Astrocyte (in vitro differentiated cells and primary cell): ENCODE measurements at places on chromosomes 2 and 18. TPM values are rescaled to one million over a fixed set of nuclear protein-coding genes. Genes with fewer than 3 reads are reported as not detected.

Gene DSG3
- total RNA-seq, result 0.29 and 0.64 TPM in 2 replicates

Gene CCL20
- total RNA-seq, result not detected in 2 replicates

Gene PCARE
- not detected in 2 replicates for total RNA-seq

Gene GALR1
- total RNA-seq, result not detected in 2 replicates

Gene HOXD13
- total RNA-seq, result not detected in 2 replicates

- H3K4me3 ChIP-seq, result no peak overlapping the region
- peak overlapping the region; percentile 57 for H3K27ac ChIP-seq
- DNase-seq, result peak; percentile 74
These were observed 7.0 kb downstream of the CTIF start for GRCh38 chr18:48545757-48546321.

GRCh38 chr2:145687442-145688134, 1167.7 kb upstream of the ZEB2 start:
- DNase-seq, result peak; percentile 66
- no peaks in the 10 kb centered on the region for H3K4me1 ChIP-seq
- H3K4me3 ChIP-seq, result no peak overlapping the region
- no peak overlapping the region for H3K27ac ChIP-seq

GRCh38 chr2:47078541-47079482, 76.3 kb downstream of the STPG4 start:
- peaks cover 39% of the 10 kb centered on the region for H3K4me1 ChIP-seq
- no peak overlapping the region for H3K27ac ChIP-seq
- DNase-seq, result no peak
- no peak overlapping the region for H3K4me3 ChIP-seq

DNA sequence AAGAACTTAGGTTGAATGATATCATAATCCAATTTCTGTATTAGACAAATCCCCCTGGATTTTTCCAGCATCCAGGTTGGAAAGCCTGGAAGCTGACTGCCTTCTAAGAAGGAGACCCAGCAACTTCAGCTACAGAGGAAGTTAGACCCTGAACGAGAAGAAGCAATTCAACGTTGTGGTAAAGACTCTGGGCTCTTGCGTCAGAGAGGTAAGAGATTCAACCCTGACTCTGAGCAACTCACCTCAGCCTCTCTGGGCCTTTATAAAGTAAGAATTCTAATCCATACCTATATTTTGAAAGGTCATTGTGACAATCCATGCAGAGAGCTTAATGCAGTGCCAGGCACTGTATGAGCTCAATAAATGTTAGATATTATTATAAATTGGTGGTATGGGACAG, 9.7 kb downstream of the E2F6 start:
- no peak overlapping the region for H3K27ac ChIP-seq
- no peaks in the 10 kb centered on the region for H3K4me1 ChIP-seq
- peaks cover 15% of the 10 kb centered on the region for H3K36me3 ChIP-seq
- no peak for DNase-seq
- no peak overlapping the region for H3K4me3 ChIP-seq

DNA sequence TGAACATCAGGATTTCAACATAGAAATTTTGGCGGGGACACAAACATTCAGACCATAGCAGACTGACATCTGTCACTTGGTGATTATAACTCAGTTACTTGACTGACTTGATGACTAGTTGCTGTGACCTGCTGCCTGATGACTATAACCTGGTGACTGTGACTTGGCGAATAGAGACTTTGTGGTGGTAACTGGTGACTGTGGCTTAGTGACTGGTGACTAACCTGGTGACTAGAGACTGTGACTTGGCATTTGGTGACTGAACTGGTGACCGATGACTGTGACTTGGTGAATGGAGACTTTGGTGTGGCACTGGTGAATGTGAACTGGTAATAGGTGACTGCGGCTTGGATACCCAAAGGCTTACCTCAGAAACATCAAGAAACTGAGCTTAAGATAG, 563.1 kb upstream of the FAM98A start:
- DNase-seq, result no peak
- no peaks in the 10 kb centered on the region for H3K36me3 ChIP-seq
- H3K27ac ChIP-seq, result no peak overlapping the region
- no peak overlapping the region for H3K4me3 ChIP-seq
- no peaks in the 10 kb centered on the region for H3K4me1 ChIP-seq

GRCh38 chr2:68937346-68938055, 15.2 kb downstream of the GKN2 start:
- peaks cover 18% of the 10 kb centered on the region for H3K4me1 ChIP-seq
- no peak for DNase-seq
- H3K4me3 ChIP-seq, result no peak overlapping the region
- H3K36me3 ChIP-seq, result no peaks in the 10 kb centered on the region
- no peaks in the 10 kb centered on the region for H3K27me3 ChIP-seq

DNA sequence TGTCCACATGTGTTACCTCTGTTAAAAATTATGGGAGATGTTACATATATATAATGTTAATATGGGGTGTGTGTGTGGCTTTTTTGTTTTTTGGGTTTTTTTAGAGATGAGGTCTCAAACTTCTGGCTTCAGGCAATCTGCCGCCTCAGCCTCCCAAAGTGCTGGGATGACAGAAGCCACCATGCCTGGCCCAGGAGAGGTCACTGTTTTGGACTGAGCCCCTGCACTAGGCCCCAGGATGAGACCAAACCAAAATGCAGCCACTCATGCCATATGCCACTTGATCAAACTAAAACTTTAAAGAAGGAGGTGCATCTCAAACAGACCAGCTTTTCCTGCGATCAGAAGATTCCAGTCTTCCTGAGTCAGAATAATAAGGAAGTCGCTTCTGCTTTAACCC, 2.5 kb downstream of the ADI1 start:
- H3K27me3 ChIP-seq, result no peaks in the 10 kb centered on the region
- no peak overlapping the region for H3K27ac ChIP-seq
- peaks cover 4% of the 10 kb centered on the region for H3K4me1 ChIP-seq
- H3K4me3 ChIP-seq, result no peak overlapping the region
- DNase-seq, result no peak
- peaks cover 10% of the 10 kb centered on the region for H3K36me3 ChIP-seq

DNA sequence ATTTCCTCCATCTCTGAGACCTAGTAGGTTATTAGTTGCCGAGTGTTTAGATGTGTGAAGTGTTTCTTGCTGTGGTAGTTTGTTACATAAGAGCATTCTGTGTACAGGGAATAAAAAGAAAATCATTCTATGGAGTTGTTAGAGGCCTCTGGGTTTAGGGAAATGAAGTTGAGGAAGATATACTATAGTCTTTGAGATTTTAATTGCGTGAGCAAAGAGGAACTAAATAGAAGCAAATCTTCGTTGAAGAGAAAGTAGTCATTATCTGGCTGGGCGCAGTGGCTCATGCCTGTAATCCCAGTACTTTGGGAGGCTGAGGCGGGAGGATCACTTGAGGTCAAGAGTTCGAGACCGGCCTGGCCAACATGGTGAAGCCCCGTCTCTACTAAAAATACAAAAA, 19.0 kb downstream of the USP39 start:
- no peaks in the 10 kb centered on the region for H3K27me3 ChIP-seq
- H3K4me3 ChIP-seq, result no peak overlapping the region
- DNase-seq, result no peak
- H3K27ac ChIP-seq, result no peak overlapping the region

DNA sequence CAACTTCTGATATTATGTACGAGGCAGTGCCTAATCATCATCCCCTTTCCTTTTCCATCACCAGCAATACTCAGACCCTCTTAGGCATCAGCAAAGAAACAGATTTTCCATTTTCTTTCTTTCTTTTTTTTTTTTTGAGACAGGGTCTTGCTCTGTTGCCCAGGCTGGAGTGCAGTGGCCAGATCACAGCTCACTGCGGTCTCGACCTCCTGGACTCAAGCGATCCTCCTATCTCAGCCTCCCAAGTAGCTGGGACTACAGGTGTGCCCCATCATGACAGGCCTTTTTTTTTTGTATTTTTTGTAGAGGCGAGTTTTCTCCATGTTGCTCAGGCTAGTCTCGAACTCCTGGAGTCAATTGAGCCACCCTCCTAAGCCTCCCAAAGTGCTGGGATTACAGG, 5.9 kb upstream of the OLA1 start:
- H3K36me3 ChIP-seq, result no peaks in the 10 kb centered on the region
- H3K4me3 ChIP-seq, result no peak overlapping the region
- H3K27ac ChIP-seq, result no peak overlapping the region
- H3K27me3 ChIP-seq, result no peaks in the 10 kb centered on the region
- no peak for DNase-seq

GRCh38 chr18:69755041-69755440, 192.6 kb downstream of the CD226 start:
- peak; percentile 79 for DNase-seq
- H3K4me1 ChIP-seq, result peaks cover 9% of the 10 kb centered on the region
- no peak overlapping the region for H3K27ac ChIP-seq
- no peaks in the 10 kb centered on the region for H3K27me3 ChIP-seq

DNA sequence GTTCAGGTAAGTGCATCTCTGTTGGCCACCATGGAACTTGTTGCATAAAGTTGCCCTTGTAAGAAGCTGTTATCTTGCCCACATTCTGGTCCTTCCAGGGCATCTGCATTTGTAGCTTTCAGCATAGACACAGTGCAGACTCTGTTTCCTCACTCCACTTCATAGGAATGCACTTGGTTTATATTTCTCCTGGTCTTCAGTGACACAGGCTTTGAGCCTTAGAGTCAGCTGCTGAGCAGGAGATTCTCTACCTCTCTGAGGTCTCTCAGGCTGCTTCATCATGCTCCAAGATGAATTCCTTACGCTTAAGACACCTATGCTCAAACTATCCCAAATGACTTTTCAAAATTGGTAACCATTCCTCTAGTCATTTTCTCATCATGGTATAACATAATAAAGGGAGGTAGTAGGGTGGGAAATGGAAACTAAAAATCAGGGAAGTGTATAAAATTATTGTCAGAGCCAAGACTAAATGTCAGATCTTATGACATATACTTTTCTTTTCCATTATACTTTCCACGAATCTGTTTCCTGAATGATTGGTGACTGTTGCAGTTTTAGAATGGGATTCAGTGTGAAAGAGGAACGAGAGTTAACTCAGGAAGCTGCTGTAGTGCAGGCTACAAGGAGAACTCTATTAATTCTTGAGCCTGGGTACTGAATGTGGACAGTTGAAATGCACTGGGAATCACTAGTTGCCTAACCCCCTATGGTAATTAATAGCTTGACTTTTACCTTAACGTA, 72.0 kb downstream of the GALNT1 start:
- H3K4me3 ChIP-seq, result no peak overlapping the region
- no peaks in the 10 kb centered on the region for H3K4me1 ChIP-seq
- no peak overlapping the region for H3K27ac ChIP-seq

DNA sequence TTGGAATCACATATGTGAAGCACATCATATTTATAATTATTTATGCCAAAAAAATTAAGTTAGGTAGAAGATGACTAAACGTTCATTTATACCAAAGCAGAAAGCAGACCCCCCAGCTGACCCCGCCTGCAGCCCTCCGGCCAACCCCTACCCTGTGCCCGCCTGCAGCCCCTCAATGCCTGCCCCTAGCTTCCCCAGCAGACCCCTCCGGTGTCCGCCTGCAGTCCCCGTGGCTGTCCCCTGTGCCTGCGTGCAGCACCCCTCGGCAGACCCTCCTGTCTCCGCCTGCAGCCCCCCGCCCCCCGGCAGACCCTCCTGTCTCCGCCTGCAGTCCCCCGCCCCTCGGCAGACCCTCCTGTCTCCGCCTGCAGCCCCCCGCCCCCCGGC, 136.2 kb downstream of the NFATC1 start:
- H3K4me1 ChIP-seq, result no peaks in the 10 kb centered on the region
- peaks cover 67% of the 10 kb centered on the region for H3K27me3 ChIP-seq
- no peak overlapping the region for H3K27ac ChIP-seq
- H3K36me3 ChIP-seq, result no peaks in the 10 kb centered on the region
- no peak overlapping the region for H3K4me3 ChIP-seq
- DNase-seq, result no peak
